ENCODE measurements at places on chromosomes 4 and X. TPM values are rescaled to one million over a fixed set of nuclear protein-coding genes. Genes with fewer than 3 reads are reported as not detected.

GRCh38 chr4:154741922-154742850, 1.6 kb upstream of the LRAT start:
- no peak for DNase-seq

- DNase-seq, result peak; percentile 57
Observed at GRCh38 chr4:692771-693554, 4.0 kb upstream of the SLC49A3 start.

- no peak for DNase-seq
Observed at GRCh38 chr4:116020141-116020722, 906.8 kb upstream of the NDST4 start.

GRCh38 chr4:164203476-164203875, 550.5 kb upstream of the SMIM31 start:
- DNase-seq, result no peak

DNA sequence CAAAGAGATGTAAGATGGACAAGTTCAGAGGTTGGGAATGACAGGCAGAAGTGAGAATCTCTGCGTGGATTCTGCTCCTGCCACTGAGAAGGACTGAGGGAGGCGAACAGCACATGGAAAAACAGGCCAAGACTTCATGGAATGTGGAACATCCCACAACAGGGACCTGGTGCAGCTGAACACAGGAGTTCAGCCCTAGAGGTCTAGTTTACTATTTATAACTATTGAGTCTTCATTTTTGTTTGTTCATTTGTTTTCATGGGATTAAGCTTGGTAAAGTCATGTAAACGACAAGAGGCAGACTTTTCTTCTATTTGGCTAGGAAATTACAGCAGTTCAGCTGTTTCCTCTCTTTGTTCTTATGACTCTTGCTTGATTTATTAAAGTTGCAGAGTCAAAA, 234.5 kb downstream of the MAML3 start:
- no peak for DNase-seq

DNA sequence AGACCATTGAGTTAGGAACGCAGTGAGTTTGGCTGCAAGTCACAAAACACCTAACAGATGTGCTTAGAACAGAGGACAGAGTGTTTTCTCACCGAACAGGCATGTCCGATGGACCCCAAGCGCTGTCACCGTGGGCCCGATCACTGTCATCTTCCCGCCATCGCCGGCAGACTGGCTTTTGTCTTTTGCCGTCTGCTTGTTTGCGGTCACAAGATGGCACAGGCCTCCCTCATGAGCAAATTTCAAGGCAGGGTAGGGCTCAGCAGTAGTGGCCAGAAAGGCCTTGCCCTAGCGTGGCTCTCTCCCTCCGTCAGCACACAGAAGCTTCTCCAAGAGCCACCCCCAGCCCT, 21.4 kb upstream of the MRFAP1 start:
- DNase-seq, result peak; percentile 46

DNA sequence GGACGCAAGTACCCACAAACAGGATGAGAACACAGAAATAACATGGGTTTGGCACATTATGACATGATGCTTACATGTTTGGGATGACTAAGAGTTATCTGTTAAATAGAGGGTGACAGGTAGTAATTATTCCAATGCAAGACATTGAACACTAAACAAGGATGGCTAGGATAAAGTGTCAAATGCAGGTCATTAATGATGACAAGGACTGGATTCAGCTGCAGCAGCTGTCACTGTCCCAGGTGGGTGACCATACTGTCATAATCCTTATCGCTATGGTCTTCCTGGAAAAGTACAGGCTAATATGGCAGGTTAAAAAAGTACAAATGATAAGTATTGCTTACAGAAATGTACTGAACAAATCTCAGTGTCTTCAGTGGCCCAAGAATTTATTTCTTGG, 123.9 kb downstream of the ANTXR2 start:
- DNase-seq, result no peak

GRCh38 chr4:86484241-86484640, 109.9 kb upstream of the PTPN13 start:
- DNase-seq, result no peak

GRCh38 chr4:119068529-119068962, 67.1 kb upstream of the MYOZ2 start:
- no peak for DNase-seq

GRCh38 chrX:129642641-129643040, 12.1 kb downstream of the APLN start:
- no peak for DNase-seq

DNA sequence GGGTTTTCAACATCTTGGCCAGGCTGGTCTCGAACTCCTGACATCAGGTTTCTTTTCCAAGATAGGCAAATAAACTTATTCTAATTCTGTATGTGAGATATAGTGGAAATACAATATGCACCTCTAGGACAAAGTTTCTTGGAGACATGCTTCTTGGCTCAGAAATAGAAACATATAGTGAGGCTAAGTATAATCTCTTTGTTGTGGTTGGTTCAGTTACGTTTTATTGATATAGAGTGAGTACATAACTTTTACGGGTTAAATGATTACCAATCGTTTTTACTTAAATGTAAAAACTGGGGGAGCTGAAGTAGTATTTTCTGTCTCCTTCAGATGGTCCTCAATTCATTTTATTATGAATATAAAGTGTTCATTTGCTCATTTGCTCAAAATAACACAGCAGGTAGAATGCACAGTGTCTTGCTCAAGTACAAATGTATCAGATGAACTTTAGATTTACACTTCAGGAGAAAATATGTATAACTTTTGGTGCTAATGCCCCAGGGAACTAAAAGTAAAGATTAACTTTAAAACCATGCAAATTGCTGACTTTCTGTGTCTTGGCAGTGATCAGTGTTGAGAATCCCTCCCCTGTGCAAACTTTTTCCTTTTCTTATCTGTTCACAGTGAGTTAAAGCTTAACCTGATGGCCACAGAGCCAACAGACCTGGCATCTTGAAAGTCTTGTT, 77.6 kb downstream of the AFF1 start:
- no peak for DNase-seq

DNA sequence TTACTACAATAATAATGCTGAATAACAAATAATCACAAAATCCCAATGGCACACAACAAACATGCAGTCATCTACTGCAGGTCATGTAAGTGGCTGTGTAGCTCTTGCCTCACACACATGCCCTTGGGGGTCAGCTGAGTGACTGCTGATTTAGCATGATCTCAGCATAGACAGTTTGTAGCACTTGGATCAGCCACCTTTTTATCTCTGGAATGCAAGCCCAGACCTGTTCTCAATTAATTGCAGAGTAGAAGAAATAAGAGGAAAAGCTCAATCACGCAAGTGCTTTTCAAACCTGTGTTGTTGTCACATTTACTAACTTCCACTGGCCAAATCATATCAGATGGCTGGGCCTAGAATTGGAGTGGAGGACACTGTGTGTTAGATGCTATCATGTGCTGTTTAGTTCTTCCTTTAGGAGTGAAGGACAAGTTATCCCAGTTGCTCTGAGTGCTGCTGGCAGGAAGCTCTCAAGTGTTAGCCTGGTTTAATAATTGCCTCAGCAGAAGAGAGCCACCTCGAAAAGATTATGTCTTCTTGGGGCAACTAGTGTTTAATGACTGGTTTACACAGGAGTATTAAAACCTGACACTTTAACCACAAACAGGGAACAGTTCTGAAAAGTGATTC, 128.3 kb upstream of the EPHA5 start:
- DNase-seq, result no peak

DNA sequence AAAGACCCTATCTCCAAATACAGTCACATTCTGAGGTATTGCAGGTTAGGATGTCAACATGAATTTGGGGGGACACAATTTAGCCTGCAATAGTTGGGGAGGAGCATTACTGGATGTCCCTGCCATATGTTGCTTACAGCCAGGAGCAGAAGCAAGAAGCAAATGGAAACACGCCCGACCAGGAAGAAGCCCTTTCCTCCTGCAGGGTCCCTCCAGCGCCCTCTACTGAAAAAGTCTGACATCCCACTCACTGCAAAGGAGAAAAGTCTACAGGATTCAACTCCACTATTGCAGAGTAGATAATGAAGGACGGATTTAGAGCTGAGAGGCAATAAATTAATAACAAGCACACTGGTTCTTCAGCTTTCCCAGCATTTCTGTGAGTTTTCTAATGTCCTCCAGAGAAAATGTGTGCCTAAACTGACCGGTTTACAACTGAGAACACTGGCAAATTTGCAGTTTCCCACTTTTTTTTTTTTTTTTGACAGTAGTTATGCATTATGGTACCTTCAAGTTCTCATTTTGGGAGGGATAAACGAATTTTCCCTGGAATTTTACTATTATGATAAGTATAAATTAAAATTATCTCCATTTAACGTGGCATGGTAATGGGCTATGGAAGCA, 31.7 kb downstream of the COQ2 start:
- peak; percentile 74 for DNase-seq

DNA sequence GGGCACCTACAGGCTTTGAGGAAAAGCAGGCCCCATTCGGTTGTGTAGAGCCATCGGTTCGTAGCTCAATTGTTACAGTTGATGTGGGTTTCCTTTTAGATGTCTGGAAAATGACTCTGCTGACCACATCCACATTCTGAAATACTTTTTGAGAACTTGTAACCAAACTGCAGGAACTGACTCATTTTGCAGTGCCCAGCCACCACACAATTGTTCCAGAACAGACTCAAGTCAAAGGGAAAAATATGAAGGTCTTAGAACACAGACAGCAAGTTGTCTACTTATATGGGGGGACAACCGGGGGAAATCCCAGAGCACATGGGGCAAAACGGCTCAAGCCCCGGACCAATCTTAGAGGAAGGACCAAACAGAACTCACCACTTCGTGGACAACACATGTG, 557.6 kb upstream of the DIPK2B start:
- no peak for DNase-seq

DNA sequence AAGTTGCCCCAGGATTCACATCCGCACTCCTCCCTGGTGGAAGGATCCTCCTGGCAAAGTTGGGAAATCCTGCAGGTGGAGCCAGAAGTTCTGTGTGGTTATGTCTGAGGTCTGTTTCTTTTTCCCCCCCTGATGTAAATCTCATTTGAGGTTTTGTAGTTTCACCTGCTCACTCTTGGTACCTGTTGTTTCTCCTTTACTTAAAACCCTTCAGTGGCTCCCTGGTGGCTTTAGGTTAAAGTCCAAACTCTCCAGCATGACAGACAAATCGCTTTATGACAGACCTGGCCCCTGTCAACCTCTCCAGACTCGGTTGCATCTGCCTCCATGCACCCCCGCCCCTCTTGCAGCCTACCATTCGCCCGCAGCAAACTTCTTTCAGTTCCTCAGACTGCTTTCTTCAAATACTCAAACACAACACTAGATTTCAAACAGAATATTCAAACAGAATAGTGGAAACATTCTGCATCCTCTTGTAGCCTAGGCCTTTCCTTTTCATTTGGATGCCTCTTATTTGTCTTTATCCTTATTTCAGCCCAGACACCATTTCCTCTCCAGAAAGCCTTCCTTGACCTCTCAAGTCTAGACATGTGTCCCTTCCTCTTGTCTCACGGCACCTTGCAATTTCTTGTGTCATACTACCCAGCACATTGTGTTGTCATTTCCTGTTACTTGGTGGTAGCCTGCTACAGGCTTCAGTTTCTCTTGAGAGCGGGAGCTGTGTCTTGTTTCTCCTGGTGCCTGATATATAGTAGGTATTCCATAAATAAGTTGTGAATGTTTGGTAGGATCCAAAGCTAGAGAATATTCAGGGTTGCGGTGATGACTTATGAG, 24.8 kb downstream of the IL13RA1 start:
- DNase-seq, result no peak

GRCh38 chrX:129956145-129956544, 26.3 kb upstream of the BCORL1 start:
- no peak for DNase-seq

GRCh38 chr4:19684084-19684483, 567.6 kb upstream of the SLIT2 start:
- DNase-seq, result no peak

- no peak for DNase-seq
Observed at GRCh38 chr4:186553717-186554116, 1.6 kb downstream of the MTNR1A start.

GRCh38 chrX:117335209-117335608, 781.4 kb downstream of the KLHL13 start:
- DNase-seq, result no peak

GRCh38 chr4:74531963-74532794, 87.2 kb downstream of the AREG start:
- DNase-seq, result no peak

DNA sequence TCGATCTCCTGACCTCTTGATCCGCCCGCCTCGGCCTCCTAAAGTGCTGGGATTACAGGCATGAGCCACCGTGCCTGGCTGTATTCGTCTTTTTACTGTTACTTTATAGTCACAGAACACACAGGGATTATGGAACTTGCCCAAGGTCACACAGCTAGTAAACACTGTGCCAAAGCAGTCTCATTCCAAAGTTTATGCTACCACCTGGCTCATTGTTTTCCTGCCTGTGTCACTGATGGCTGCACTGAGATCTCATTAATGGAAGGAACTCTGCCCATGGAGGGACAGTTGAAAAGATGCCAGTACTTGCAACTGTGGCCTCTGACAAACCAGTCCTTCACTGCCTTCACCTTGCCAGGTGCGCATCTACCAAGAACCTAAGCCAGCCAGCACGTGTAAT, 517.7 kb downstream of the BCOR start:
- no peak for DNase-seq

GRCh38 chr4:98314791-98315565, 53.8 kb downstream of the RAP1GDS1 start:
- no peak for DNase-seq

- no peak for DNase-seq
Observed at GRCh38 chr4:186657764-186658163, 65.9 kb downstream of the FAT1 start.

GRCh38 chrX:9184211-9184610, 150.3 kb upstream of the FAM9B start:
- no peak for DNase-seq

GRCh38 chr4:160375772-160376452, 1273.0 kb downstream of the RAPGEF2 start:
- DNase-seq, result no peak

Gene GABRE
- 5.4 TPM for total RNA-seq

Gene YIPF7
- total RNA-seq, result not detected

Gene KLHL34
- total RNA-seq, result not detected

Gene MSX1
- 0.82 TPM for total RNA-seq

Gene MAGEA6
- not detected for total RNA-seq

Gene DDX53
- total RNA-seq, result not detected

Gene UGT2B17
- total RNA-seq, result not detected

Gene ZNF595
- total RNA-seq, result 27.1 TPM

Gene PARM1
- total RNA-seq, result 59.9 TPM

Gene PDE5A
- total RNA-seq, result 154 TPM

Gene ZNF81
- total RNA-seq, result 10.6 TPM

Gene UGT2B15
- total RNA-seq, result not detected
